ENCODE measurements at places on chromosomes 7 and 10. TPM values are rescaled to one million over a fixed set of nuclear protein-coding genes. Genes with fewer than 3 reads are reported as not detected.
A peak's percentile ranks its signal among the peaks of the same experiment; 100 is the strongest.

Gene SORBS1
- 3.4 TPM for total RNA-seq

DNA sequence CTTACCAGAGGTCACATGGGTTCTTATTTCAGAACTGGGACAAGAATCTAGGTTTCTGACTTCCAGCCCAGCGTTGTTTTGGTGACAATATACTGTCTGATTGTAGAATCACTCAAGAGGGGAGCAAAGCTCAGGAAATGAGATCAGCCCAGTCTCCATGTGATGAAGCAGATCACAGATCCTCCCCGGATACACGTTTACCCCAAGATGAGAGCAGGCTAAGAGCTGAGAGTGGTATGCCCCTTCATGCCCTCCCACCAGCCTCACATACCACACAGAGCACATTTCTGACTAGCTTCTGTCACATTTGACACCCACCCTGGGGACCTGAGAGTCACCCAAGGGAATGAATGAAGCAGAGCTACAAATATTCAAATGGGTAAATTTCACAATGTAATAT lies 27.1 kb upstream of the PRKCQ start:
- no peak for DNase-seq

GRCh38 chr7:1011297-1012003 lies 28.5 kb downstream of the CYP2W1 start:
- no peak for DNase-seq

DNA sequence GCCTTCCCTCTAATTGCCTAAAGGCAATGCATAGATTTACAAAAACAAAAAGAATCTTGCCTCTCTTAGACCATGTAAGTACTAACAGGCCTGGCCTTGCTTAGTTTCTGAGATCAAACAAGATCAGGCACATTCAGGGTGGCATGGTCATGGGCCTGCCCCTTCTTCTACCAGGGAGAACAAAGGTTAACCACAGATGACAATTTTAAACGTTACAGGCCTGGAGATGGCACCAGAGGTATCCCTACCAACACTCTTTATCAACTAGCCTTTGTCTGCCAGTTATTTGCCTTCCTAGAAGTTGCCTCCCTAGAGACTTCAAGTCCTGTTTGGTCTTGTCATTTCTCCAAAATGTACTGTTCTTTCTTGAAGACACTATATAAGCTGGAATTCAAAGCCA lies 252.6 kb downstream of the DOCK4 start:
- DNase-seq, result peak; percentile 45

DNA sequence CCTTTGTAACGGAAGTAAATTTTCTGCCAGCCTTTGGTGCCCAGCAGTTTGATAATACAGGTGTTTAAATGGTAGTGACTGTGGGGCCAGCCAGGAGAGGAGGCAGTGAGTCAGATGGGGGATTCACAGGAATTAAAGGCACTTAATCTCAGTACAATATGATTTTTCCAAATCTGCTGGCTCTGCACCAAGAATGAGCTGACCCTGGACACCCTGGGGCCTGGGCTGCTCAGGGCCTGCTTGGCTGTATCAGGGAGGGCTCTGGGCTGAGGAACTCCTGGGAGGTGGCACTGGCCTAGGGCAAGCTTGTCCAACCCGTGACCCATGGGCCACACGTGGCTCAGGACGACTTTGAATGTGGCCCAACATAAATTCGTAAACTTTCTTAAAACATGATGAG lies 104.1 kb downstream of the ZMIZ1 start:
- DNase-seq, result no peak

Gene HOXA4
- total RNA-seq, result 10.3 TPM

DNA sequence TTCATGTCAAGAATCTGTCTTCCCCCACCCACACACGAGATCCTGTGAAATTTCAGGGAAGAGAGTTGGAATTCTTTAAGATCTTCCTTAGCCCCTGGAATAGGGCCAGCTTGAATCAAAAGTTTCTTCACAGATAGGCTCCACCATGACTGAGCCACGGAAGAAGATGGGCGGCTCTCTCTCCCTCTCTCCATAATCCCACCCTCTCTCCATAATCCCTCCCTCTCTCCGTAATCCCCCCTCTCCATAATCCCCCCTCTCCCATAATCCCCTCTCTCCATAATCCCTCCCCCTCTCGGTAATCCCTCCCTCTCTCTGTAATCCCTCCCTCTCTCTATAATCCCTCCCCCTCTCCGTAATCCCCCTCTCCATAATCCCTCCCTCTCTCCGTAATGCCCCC lies 20.4 kb downstream of the SHH start:
- no peak for DNase-seq

GRCh38 chr7:457814-458510 lies 61.7 kb downstream of the PDGFA start:
- DNase-seq, result no peak

DNA sequence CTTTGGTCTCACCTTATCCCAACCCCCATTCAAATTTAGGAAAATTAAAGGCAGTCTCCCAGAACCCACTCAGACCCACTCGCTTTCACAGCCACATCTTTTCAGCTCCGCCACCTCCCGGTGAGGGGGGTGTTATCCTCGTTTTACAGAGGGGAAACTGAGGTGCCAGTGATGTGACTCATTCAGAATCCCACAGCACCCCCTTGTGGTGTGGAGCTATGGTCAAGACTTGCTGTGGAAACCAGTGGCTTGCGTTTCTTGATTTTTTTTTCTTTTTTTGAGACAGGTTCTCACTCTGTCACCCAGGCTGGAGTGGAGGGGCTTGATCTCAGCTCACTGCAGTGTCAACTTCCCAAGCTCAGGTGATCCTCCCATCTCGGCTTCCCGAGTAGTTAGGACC lies 27.6 kb downstream of the SLC35G1 start:
- DNase-seq, result no peak

- no peak for DNase-seq
These were observed 11.6 kb upstream of the PON3 start for GRCh38 chr7:95407751-95408150.

Gene THSD7A
- 0.20 TPM for total RNA-seq

- no peak for DNase-seq
These were observed 86.2 kb downstream of the EBF3 start for GRCh38 chr10:129877773-129878371.

- DNase-seq, result no peak
These were observed 494 bp upstream of the RHBDD2 start for GRCh38 chr7:75878312-75878768.

- no peak for DNase-seq
These were observed 132.0 kb downstream of the ST7 start for GRCh38 chr7:117085275-117085674.

Gene UCN3
- not detected for total RNA-seq

DNA sequence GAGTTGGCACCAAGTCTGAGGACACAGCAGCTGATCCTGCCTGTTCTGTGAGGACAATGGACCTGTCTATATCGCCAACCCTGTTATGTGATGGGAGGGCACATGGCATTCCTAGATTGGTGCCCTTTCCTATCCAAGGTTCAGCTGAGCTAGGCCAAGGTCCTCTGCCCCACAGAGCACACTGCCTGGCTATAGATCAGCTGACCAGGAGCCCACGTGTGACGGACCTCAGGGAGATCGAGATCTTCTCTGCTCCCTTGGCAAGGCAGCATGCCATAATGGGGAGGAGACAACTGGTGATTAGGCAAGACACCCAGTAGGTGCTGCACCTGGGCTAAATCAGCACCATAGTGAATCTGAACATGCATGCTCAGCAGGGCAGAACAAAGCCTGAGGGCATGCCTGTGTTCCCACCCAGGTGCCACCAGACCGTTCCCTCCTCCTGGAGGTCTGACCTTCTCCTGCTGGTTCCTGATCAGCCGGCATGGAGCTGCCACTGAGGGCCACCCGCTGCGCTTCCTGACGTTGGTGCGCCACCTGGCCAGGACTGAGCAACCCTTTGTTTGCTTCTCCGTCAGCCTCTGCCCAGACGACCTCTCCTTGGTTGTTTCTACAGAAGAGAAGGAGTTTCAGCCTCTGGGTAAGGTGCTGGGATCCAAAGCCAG lies 93.7 kb downstream of the WDFY4 start:
- no peak for DNase-seq

- DNase-seq, result no peak
These were observed 19.5 kb downstream of the LRMDA start for GRCh38 chr10:75450644-75451640.

- peak; percentile 92 for DNase-seq
These were observed 47.1 kb upstream of the HYAL4 start for GRCh38 chr7:123797673-123798531.

DNA sequence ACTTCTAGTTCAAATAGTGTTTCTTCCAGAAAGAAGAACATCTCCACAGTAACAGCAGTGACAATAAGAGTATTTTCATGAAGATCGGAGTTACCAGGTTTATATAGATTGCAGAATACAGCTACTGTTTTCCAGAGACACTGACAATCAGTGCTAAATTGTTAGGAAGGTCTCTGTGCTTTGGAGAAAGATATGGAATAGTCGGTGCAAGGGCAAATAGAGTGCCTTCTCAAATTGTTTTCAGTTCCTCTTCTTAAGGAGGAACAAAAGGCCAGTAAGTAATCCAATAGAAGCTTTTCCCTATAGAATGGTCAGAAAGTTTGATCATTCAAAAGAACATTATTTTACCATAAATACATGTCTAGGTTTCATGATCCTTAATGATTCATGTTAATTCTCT lies 2.6 kb upstream of the KIAA1217 start:
- no peak for DNase-seq

GRCh38 chr7:89809291-89809690 lies 345.0 kb upstream of the STEAP1 start:
- DNase-seq, result no peak

DNA sequence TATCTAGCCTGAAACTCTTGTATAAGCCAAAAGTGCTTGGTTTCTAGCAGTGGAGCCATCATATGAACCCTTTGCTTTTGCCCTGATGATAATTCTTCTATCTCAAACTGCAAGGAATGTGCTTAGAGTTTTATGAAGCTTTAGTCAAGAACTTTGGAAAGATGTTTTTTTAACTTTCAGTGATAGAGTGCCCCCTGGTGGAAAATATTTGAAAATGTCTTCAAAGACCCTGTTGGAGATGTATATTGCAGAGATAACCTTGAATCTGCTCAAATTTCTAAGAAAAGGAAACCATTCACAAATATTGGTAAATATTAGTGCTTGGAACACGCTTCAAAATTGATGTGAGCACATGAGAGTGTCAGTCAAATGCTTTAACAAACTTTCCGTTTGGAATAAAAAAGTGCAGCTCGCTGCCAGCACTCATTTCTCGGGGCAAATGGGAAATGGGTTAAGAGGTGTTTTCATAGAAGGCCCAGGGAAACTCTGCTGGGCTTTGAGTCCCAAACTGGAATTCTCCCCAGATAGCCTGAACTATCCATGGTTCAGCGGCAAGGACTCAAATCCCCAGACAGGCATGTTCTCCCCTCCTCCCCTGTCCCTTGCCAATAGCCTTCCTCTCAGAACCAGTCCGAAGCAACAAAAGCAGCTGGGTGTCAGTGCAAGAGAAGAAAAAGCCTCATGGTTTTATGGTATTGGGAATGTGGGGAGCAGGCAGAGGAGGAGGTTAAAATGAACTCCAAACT lies 129.3 kb downstream of the MYOF start:
- DNase-seq, result peak; percentile 22

GRCh38 chr7:45506059-45506458 lies 68.1 kb upstream of the ADCY1 start:
- no peak for DNase-seq

- no peak for DNase-seq
These were observed 35.2 kb upstream of the PLEKHS1 start for GRCh38 chr10:113716109-113716910.

DNA sequence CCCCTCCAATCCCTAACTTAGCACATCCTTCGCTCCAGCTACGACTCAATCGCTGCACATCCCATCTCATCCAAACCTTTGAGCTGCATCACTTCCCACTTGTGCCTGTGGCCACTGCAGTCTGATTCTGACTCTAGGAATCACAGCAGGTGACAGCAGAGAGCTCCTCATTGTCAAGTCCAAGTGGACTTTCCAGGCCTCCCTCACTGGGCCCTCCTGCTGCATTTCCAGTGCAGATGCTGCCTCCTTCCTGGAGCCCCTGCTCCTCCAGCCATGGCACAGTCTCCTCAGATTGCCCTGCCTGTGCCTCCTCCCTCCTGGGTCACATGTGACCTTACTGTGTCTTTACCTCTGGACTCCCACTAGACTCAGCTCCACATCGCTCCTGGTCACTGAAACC lies 157.3 kb downstream of the USP6NL start:
- no peak for DNase-seq

DNA sequence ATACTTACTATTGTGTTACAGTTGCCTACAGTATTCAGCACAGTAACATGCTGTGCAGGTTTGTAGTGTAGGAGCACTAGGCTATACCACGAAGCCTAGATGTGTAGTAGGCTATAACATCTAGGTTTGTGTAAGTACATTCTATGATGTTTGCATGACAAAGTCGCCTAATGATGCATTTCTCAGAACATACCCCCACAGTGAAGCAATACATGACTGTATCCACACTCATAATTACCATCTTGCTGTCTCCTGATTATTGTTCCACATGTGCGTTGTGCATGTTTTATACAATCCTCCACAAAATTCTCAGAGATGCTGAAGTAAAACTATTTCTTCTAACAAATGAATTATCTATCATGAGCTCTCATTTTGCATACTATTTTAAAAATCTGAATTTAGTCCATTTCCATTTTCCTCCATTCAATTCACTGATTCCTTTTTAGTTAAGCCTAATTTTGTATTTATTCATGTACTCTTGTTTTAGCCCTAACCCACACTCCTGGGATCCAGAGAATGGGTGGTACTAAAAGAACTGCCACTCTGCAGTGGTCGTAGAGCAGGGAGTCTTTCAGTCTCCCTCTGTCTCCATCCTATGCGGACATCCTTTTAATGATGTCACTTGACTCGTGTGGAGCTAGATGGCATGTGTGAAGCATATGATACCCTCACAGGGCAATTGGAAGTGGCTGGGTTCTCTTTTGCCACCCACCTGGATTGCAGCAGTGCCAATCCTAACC lies 67.6 kb upstream of the CAV2 start:
- DNase-seq, result no peak

- DNase-seq, result no peak
These were observed at the start of gene INMT for GRCh38 chr7:30751696-30752273. INMT (plus strand) TSS chr7:30752135; CDS start chr7:30752151, 16 bp downstream.

DNA sequence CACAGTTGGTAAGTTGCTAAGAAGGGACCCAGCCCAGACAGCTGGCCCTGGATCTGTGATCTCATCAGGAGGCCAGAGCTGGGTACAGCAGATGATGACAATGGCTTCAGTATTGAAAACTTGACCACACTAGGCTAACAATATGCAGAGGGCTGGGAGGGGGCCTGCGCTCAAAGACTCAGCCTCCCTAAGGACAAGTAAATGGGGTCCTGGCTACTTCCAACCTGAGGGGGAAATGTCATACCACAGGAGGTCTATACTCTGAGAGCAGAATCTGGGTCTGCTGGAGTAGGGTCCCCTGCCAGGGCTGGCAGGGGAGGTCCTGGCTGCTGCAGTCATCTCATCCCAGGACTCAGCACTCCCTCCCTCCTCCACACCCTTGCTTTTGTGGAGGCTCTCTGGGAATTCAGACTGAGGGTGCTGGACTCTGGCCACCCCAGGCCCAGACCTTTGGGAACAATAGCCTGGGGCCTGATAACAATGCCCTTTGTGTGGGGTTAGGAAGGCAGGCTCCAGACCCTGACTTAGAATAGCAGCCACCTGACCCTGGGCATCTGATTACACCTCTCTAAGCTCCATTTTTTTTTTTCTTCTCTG lies 1.4 kb downstream of the FXYD4 start:
- DNase-seq, result no peak

Gene ARL4A
- total RNA-seq, result 31.2 TPM
